Coronary artery (tissue), 2 donors: ENCODE measurements at places on chromosomes 12 and 14.

DNA sequence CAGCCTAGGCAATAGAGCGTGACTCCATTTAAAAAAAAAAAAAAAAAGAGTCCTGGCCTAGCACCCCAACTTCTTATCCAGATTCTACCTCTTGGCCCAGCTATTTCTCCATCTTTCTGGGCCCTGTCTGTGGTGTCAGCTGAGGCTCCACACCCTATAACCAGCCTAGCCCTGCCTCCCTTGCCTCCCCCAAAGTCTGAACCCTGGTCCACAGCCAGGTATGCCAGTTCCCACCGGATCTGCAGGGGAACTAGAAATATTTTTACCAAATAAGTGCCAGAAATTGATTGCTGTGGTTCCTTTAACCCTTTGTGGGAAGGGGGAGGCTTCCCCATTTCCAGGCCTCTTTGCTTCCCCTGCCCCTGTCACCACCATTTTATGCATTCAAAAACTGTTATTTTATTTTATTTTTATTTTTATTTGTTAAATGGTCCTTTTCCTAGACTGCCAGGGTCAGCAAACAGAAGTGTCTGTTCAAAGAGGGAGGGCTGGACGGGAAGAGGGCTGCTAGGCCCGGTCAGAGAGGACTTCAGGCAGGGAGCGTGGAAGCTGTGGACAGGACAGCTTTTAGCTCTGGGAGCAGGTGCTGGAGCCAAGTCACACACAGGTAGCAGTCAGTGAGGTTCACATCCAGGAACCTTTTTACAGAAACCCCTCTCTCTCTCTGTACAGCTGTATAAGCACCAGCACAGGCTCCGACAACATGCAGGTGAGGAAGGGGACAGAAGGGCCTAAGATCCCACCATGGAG, 23.2 kb downstream of the TTC9 start:
- no peak for DNase-seq

DNA sequence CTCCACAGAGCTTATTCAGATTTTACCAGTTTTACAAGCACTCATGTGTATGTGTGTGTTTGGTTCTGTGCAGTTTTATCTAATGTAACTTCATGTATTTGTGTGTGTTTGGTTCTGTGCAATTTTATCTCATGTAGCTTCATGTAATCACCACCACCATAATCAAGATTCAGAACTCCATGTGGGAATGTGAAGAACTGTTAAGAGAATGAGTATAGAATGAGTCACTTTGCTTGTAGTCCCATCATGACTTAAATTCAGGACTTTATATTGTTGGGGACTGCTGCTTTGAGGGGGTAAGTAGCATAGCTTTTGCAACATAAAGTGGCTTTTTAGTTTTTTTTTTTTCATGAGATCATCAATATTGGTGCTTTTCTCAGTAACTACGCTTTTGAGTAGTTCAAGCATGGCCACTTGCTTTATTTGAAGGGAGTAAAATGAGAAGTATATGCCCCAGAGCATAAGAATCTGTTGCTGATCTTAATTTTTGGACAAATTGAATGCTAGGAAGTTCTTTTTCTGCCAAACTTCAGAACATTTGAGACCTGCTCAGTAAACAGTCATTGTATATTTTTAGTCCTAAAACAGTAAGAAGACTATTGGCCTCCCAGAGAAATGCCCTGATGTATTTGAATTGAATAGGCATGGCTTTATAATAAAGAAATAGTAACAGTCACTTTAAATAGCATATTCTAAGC, 28.8 kb downstream of the PROX2 start:
- DNase-seq = no peak

DNA sequence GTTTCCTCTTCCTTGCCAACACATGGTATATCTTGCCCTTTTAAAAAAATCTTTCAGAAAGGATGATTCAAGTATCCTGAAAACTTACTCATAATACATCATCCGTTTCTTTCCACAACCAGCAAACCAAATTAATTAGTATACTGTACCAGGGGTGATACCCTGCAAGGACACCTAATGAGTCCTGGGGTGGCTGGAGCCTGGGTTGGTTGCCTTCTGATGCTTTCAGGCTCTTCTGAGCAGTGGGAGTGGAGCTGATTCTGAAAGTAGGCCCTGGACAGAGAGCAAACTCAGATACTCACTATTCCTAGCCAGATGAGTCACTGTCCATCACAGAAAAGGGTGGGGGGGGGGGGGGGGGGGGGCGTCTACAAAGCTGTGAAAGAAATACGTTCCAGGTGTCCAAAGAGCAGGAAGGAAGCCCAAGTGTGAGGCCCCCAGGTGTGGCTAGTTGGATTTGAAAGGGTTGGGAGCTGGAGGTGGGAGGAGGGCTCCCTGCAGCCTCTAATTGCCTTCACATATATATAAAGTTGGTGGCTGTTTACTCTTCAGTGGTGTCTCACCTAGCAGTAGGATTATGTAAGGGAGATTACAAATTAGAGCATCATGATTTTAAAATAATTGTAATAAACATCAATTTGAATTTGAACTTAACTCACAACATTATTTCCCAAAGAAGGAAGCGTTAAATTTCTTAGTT, 36.5 kb downstream of the FBXO33 start:
- DNase-seq = no peak

DNA sequence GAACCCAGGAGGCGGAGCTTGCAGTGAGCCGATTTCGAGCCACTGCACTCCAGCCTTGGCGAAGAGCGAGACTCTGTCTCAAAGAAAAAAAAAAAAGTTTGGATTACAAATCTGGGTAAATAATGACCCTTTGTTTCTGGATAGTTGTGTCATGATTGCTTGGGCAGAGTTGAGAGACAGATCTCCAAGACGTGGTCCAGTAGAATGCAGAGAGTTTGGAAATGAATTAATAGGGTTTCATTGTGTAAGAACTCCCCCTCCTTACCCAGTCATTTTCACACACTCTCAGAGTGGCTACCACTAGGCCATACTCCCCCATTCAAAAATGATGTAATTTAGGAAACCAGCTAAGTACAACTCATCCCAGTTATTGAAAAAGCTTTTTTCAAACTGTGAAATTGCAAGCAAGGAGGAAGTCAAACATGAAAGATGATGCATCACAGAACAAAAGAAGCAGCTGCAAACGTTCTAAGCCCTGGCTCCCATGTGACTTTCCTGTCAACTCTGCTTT, 1331.9 kb downstream of the AACS start:
- no peak for DNase-seq

DNA sequence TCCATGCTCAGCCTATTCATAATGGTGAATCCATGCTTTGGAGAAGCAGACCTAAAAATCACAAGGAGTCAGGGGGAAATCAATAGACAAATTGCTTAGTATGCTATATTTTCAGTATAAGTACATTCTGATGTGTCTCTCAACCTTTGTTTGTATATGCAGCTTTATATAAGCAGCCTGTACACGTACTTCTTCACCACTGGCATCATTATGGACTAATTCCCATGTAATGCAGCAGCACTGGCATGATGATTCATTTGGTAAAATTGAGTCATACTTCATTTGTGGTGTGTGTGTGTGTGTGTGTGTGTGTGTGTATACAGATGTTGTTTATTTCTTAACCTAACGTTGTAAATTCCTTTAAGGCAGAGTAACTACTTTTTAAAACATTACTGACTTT, 10.9 kb downstream of the DCP1B start:
- no peak for DNase-seq

- DNase-seq = no peak
Measured at GRCh38 chr14:48575772-48576171, 900.4 kb upstream of the MDGA2 start.

DNA sequence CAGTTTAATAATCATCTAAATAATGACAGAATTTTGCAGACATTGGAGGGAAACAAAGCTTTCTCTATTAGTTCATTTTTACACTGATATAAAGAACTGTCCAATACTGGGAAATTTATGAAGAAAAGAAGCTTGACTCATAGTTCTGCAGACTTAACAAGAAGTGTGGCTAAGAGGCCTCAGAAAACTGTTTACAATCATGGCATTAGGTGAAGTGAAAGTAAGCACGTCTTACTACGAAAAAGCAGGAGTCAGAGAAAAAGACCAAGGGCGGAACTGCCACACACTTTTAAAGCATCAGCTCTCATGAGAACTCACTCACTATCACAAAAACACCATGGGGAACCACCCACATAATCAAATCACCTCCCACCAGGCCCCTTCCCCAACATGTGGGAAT, 804.4 kb downstream of the FLRT2 start:
- no peak for DNase-seq

- no peak for DNase-seq
Measured at GRCh38 chr14:49863487-49864281, 11.1 kb upstream of the NEMF start.

DNA sequence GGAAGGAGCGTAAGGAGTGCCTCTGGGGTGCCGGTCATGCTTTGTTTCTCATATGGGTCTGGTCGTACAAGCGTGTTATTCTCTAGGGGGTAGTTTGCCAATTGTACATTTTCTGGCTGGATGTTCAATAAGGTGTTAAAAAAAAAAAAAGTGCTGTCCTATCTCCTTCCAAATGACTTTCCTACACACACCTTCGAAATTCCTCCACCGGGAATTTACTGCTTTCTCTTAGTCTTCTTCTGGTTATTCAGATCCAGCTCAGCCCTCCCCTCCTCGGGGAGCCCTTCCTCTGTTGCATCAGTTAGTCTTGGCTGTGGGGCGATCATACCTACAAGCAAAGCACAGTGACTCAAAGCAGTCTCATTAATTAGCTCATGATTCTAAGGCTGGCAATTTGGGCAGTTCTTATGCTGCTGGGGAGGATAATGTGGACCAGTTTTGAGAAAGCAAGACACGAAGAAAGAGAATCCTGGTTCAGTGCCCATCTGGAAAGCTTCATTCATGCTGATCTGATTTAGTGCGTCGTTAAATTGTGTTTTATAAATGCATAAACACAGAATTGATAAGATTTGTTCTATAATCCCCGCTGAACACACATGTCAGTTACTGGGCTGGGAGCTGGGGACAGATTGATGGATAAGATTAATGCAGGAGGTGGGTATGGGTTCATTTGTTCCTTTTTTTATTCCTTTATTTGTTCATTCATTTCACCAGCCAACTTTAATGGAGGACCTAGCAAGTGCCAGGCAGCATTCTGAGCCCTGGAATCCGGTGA, 9.2 kb upstream of the CLMN start:
- peak; percentile 7 for DNase-seq

GRCh38 chr12:98319716-98320425, 195.5 kb upstream of the TMPO start:
- DNase-seq = no peak

DNA sequence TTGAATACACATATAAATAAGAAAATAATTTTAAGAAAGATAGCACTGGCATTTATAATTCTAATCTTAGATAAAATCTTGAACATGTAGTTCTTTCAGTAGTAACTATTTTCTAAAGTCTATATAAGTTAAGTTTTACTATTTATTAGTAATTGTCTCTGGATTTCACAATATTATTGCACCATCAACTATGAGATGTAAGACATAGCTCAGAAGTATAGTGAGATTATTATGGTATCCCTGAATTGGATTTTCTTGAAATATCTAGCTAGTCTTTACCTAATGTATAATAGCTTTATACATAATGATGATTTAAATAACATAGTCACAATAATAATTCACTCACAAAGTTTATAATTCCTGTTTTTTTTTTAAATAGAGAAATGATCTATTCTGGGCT, 6.7 kb downstream of the CLEC12A start:
- DNase-seq = no peak

DNA sequence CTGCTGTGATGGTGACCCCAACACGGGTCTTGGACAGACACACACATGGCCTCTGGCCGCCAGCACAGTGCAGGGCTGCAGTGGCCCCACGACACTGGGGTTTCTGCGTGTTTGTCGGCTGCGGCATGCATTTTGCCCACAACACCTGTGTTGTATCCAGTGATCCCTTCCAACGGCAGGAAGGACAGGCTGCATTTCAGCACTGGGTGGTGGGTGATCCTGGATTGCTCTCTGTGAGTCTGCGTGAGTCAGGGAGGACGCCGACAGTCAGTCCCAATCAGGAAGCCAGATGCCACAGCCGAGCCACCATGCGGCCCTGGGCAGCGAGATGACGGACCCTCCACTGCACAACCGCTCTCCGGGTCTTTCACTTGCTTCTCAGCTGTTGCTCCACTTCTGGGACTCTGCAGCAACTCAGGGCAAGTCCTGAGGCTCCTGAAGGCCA, 20.6 kb downstream of the LRTM2 start:
- no peak for DNase-seq

DNA sequence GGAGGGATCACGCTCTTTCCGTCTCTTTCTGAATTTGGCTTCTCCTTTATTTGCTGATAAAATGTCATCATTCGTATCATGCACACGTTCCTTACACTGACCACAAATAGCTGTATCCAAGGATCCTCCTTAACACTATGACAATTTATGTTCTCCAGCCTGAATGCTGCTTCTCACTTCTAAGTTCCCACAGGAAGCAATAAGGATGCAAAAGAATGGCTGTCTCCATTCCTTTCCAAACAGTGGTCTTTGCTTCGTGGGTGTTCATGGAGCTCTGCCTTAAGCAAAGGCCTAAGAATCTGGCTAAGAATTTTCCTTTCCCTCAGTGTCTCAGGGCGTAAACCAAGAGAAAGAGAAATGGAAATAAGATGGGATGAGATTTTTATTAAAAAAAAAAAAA, 200.2 kb downstream of the ITPR2 start:
- no peak for DNase-seq

GRCh38 chr14:60151715-60152114, 13.5 kb downstream of the DHRS7 start:
- DNase-seq = peak; percentile 80

- no peak for DNase-seq
Measured at GRCh38 chr12:9867531-9867930, 1.6 kb downstream of the CLEC2B start.

- DNase-seq = no peak
Measured at GRCh38 chr12:5493018-5493417, 61.1 kb downstream of the NTF3 start.

DNA sequence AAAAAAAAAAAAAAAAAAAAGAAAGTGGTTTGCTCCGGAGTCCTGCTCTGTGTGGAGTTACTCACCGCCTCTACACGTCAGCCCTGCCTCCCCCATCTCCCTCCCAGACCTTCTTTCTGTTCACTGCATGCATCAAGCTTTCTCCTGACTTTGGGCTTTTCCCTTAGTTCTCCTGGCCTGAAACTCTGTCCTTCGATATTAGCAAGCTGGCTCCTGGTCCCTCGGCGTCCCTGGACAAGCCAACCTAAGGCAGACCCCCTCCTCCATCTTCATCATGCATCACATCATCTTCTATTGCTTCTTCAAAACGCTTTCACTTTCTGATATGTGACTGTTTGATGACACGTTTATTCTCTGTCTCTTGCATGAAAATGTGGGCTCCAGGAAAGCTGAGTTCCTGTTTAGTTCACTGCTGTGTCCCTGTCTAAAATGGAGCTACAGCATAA, 40.6 kb downstream of the SLC15A4 start:
- peak; percentile 46 for DNase-seq
